ENCODE measurements at places on chromosomes 6 and 20. TPM values are rescaled to one million over a fixed set of nuclear protein-coding genes. Genes with fewer than 3 reads are reported as not detected.

DNA sequence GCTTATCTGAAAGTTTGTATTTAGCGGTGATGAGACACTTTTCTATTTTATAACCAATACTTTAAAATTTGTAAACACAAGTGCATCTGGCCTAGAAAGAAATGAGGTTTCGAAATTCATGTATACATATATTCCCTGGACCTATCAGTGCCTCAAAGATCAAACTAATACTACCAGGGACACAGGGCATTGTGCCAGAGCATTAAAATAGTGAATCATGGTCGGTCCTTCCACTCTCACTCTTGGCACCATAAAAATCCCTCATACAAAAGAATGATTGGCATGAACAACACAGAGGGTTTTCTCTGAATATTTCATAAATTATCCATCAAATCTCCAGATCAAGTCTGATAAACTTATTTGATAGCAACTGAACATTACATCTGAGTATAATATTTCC, 62.0 kb downstream of the MMUT start:
- no peak overlapping the region for H3K27ac ChIP-seq
- DNase-seq: no peak
- no peak overlapping the region for H3K4me3 ChIP-seq
- H3K27me3 ChIP-seq: no peaks in the 10 kb centered on the region
- no peaks in the 10 kb centered on the region for H3K36me3 ChIP-seq

DNA sequence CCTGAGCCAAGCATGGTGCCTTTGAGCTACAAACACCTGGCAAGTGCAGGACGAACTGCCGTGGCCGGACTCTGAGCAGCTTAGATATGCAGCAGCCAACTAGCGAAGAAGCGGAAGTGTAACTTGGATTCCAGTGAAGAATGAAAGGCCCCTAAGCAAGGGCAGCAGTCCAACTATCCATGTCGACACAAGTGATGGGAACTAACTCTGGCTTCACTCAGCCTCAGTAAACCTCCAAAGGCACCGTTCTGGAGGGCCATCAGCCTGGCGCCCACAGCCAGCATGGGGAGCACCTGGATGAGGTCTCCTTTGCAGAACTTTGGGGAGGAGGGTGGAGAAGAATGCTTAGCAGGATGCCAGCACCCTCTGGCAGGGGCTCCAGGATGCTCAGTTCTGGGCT, 78.4 kb upstream of the MLN start:
- H3K27me3 ChIP-seq: no peaks in the 10 kb centered on the region
- no peak overlapping the region for H3K27ac ChIP-seq
- no peaks in the 10 kb centered on the region for H3K36me3 ChIP-seq
- DNase-seq: no peak

DNA sequence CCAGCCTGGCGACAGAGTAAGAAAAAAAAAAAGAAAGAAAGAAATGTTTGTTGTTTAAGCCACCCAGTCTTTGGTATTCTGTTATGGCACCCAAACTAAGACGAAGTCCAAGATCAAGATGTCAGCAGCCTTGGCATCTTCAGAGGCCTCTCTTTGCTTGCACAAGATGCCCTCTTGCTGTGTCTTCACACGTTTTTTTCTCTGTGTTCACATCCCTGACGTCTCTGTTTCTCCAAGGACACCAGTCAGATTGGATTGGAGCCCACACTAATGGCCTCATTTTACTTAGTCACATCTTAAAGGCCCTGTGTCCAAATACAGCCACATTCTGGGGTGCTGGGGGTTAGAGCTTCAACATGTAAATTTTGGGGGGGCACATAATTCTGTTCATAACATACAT, 380.9 kb downstream of the GJA1 start:
- H3K4me1 ChIP-seq: no peaks in the 10 kb centered on the region
- no peak for DNase-seq
- H3K36me3 ChIP-seq: no peaks in the 10 kb centered on the region
- no peaks in the 10 kb centered on the region for H3K27me3 ChIP-seq

GRCh38 chr20:40111282-40111681, 577.8 kb downstream of the MAFB start:
- H3K27ac ChIP-seq: no peak overlapping the region
- no peaks in the 10 kb centered on the region for H3K4me1 ChIP-seq
- H3K27me3 ChIP-seq: no peaks in the 10 kb centered on the region
- no peak for DNase-seq
- H3K4me3 ChIP-seq: no peak overlapping the region

DNA sequence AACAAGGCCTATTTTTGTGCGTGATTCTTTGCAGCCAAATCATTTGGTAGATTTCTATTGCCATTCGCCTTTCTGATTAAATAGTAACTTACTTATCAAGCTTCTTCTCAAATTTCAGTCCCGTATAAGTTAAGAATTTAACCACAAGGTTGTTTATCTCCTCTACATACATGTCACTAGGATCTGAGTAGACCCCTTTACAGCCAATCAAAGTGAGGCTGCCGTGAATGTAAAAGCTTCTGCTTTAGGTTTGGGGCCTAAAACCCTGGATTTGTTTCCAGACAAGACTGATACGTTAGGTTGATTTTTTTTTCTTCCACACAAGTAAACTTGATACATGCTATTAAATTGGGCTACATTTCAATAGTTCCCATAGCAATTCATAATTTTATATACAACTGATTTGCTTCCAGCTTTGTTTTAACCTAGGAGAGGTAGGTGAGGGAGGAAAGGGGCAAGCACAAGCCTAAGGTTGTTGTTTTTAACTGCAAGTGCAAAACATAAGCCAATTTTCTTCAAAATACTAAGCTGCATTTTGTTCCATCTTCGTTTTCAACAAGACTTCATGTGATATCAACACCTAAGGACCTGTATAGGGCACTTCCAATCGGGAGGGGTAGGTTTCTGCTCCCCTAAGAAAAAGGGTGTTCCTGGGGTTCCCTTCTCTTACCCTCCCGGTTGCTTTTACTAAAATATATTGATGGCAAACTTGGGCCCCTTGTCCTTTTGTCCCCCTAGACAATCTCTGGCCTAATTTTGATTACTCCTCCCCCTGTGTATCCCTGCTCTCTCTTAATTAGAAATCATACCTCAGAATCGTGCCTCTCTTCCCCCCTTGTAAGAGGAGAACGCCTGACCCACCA, 1.7 kb downstream of the RANBP9 start:
- H3K36me3 ChIP-seq: no peaks in the 10 kb centered on the region
- H3K27ac ChIP-seq: peak overlapping the region; percentile 94
- no peak for DNase-seq

GRCh38 chr20:24955045-24955444, 6.0 kb downstream of the CST7 start:
- H3K4me1 ChIP-seq: peaks cover 5% of the 10 kb centered on the region
- peaks cover 33% of the 10 kb centered on the region for H3K36me3 ChIP-seq
- H3K27me3 ChIP-seq: no peaks in the 10 kb centered on the region
- no peak overlapping the region for H3K4me3 ChIP-seq
- DNase-seq: peak; percentile 43

- peak overlapping the region; percentile 91 for H3K27ac ChIP-seq
- no peaks in the 10 kb centered on the region for H3K36me3 ChIP-seq
- H3K4me3 ChIP-seq: no peak overlapping the region
- H3K27me3 ChIP-seq: no peaks in the 10 kb centered on the region
- peaks cover 48% of the 10 kb centered on the region for H3K4me1 ChIP-seq
These were observed 112.4 kb upstream of the ZNF217 start for GRCh38 chr20:53706008-53706465.

DNA sequence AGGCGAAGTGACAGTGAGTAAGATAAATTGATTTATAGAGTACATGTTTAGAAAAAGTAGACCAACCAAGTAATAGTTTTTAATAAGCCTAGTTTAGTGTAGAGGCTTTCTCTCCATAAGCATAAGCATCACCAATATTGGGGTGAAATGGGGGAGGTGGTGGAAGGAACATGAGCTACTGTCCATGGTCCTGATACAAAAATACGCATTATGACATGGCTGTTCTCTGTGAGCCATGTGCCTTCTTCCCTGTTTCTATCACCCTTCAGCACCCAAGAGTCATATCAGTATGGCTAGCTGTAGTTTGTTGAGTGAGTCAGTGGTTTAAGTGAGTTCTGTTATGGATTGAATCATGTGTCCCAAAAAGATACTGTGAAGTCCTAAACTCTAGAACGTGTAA, 150.8 kb downstream of the EDN1 start:
- H3K27me3 ChIP-seq: no peaks in the 10 kb centered on the region
- no peak for DNase-seq
- no peaks in the 10 kb centered on the region for H3K4me1 ChIP-seq
- H3K4me3 ChIP-seq: no peak overlapping the region
- no peak overlapping the region for H3K27ac ChIP-seq
- H3K36me3 ChIP-seq: no peaks in the 10 kb centered on the region

- no peak for DNase-seq
- H3K4me1 ChIP-seq: no peaks in the 10 kb centered on the region
- H3K36me3 ChIP-seq: no peaks in the 10 kb centered on the region
These were observed 154.2 kb downstream of the ALDH8A1 start for GRCh38 chr6:134795691-134796090.

DNA sequence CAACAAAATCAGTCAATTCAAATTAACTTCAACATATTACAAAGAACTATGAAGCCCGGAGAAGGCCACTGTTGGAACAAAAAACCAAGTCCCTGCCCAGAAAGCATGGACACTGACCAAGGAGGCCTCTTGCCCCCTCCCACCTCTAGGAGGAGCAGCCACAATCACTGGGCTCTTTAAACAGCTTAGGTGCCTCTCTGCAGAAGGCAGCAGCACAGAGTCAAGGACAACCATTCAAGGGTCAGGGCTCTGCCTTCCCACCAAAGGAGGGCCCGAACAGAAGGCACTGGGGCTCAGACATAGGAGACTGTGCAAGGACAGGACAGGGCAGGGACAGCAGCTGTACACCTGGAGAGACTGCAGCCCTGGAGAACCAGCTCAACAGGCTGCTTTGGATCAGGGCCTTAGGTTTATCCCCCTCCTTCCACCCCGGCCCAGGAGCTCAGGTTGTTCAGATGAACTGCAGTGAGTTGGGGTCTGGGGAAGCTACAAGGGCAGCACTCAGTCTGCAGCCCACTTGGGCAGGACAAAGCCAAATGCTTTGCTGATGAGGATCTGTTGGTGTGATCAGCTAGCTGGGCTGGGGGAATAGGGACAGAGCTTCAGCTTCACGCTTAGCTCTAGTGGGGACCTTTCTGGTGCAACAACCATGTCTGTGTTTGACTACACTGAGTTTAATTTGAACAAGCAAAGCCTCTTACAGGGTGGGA, 17.8 kb downstream of the TOMM34 start:
- DNase-seq: no peak
- H3K27me3 ChIP-seq: no peaks in the 10 kb centered on the region
- H3K27ac ChIP-seq: no peak overlapping the region
- no peak overlapping the region for H3K4me3 ChIP-seq
- no peaks in the 10 kb centered on the region for H3K4me1 ChIP-seq
- peaks cover 63% of the 10 kb centered on the region for H3K36me3 ChIP-seq

GRCh38 chr6:111200350-111201243, 113.3 kb downstream of the SLC16A10 start:
- DNase-seq: no peak
- H3K4me1 ChIP-seq: no peaks in the 10 kb centered on the region
- H3K27me3 ChIP-seq: no peaks in the 10 kb centered on the region
- peaks cover 2% of the 10 kb centered on the region for H3K36me3 ChIP-seq
- no peak overlapping the region for H3K27ac ChIP-seq

DNA sequence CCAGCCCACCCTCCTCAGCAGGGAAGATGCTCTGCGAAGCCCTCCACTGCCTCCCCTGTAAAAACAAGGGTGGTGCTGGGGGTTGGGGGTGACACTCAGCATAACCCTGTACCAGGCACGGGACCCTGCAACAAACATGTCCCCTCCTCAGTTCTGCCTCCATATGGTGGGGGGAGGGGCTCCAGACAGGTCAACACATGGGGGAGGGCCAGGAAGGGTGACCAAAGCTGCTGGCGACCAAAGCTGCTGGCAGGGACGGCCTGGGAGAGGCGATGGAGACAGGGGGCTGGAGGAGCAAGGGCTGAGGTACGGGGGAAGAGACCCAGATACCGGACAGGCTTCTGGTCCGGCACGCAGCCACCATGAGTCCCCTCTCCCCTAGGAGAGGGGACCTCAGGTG, 123.2 kb downstream of the TAF4 start:
- no peak for DNase-seq
- H3K4me1 ChIP-seq: no peaks in the 10 kb centered on the region
- no peaks in the 10 kb centered on the region for H3K36me3 ChIP-seq
- no peaks in the 10 kb centered on the region for H3K27me3 ChIP-seq
- no peak overlapping the region for H3K4me3 ChIP-seq

DNA sequence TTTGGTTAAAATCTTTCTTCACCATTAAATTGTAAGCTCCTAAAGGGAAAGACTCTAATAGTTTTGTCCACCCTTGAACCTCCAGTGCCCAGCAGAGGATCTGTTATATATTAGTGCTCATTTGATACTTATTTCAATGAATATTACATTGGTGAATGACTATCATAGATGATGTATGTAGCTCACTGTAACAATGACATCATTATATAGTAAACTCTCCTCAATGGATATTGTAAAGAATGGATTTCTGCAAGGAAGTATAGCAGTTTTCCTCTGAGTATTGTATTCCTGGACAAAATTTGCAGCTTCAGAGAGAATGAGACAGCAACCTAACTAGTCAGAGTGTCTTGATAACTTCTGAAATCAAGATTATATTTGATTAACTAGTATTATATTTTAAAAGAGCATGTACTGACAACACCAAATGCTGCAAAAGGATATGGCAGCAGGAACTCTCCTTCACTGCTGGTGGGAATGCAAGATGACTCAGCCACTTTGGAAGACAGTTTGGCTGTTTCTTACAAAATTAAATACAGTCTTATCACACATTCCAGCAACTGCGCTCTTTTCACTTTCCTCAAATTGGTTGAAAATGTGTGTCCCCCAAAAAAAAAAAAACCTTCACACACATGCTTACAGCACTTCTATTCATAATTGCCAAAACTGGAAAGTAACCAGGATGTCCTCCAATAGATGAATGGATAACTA, 189.8 kb upstream of the OPRM1 start:
- no peak overlapping the region for H3K27ac ChIP-seq
- no peaks in the 10 kb centered on the region for H3K27me3 ChIP-seq
- no peaks in the 10 kb centered on the region for H3K36me3 ChIP-seq
- DNase-seq: no peak
- no peaks in the 10 kb centered on the region for H3K4me1 ChIP-seq

- H3K4me3 ChIP-seq: no peak overlapping the region
- H3K27ac ChIP-seq: no peak overlapping the region
- H3K36me3 ChIP-seq: no peaks in the 10 kb centered on the region
- no peak for DNase-seq
- H3K27me3 ChIP-seq: no peaks in the 10 kb centered on the region
These were observed 106.7 kb upstream of the PLEKHG1 start for GRCh38 chr6:150492941-150493340.

RIMS1 gene
- total RNA-seq: 0.14 TPM

TGM3 gene
- 0.28 TPM for total RNA-seq

NHSL1 gene
- 0.85 TPM for total RNA-seq

C6orf163 gene
- total RNA-seq: 1.7 TPM

CFB gene
- total RNA-seq: 17.0 TPM

GSTA2 gene
- 0.14 TPM for total RNA-seq

KIAA1755 gene
- 0.66 TPM for total RNA-seq

PSMG4 gene
- 27.1 TPM for total RNA-seq

TBX18 gene
- total RNA-seq: 0.90 TPM

GTF3C6 gene
- 58.6 TPM for total RNA-seq

RGS17 gene
- 2.4 TPM for total RNA-seq
